ENCODE measurements at places on chromosomes 4 and X.
A peak's percentile ranks its signal among the peaks of the same experiment; 100 is the strongest.

GRCh38 chr4:124178449-124179021 is 534.0 kb downstream of the ANKRD50 start:
- no peak overlapping the region for H3K4me3 ChIP-seq
- DNase-seq, result no peak
- no peaks in the 10 kb centered on the region for H3K4me1 ChIP-seq
- H3K27ac ChIP-seq, result no peak overlapping the region

DNA sequence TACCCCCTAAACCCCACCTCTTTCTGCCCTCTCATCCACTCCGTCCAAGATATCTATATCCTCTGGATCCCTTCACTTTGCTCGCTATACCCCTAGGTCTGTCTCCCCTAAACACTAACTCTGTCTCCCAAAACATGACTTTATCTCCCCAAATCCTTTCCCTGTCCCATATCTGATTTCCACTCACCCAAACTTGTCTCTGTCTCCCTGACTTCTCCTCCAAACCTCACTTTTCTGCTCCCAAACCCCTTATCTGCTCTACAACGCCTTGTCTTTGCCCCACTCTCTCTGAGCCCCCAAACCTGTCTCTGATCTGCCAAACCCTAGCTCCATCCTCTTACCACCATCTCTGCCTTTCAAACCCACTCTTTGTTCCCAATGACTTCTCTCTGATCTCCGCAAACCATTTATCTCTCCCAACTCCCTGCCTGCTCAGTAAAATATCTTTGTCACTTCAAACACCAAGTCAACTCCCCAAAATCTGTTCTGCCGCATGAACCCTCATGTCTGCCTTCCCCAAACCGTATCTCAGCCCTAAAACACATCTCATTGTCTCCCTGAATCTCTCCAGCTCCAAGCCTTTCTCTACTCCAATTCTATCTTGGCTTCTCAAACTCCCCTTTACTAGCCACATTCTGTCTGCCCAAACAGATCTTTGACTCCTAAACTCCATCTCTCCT is 575 bp downstream of the GATA1 start:
- H3K36me3 ChIP-seq, result no peaks in the 10 kb centered on the region
- peaks cover 5% of the 10 kb centered on the region for H3K4me1 ChIP-seq
- H3K27ac ChIP-seq, result no peak overlapping the region
- H3K27me3 ChIP-seq, result peaks cover 26% of the 10 kb centered on the region

DNA sequence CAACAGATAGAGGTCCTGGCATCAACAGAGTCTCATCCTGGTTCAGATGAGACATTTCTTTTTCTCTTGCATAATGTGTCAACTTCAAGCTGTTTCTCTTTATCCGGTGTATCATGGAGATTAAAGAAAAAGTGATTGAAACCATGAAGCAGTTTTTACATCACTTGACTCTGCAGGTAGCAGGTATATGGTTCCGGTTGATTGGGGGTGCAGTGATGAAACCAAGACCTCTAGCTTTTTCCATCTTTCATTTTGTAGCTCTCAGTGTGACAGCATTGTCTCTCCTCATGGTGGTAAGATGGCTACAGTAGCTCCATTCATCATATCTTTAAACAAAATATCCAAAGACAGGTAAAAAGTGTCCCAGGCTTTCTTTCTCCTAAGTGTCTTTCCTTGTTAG is 2.4 kb upstream of the HOPX start:
- DNase-seq, result no peak
- no peak overlapping the region for H3K4me3 ChIP-seq
- peaks cover 21% of the 10 kb centered on the region for H3K27me3 ChIP-seq

GRCh38 chrX:49197543-49198087 is 2.4 kb downstream of the SYP start:
- H3K4me1 ChIP-seq, result peaks cover 22% of the 10 kb centered on the region
- no peaks in the 10 kb centered on the region for H3K27me3 ChIP-seq
- H3K36me3 ChIP-seq, result peaks cover 6% of the 10 kb centered on the region
- no peak overlapping the region for H3K4me3 ChIP-seq
- no peak for DNase-seq

DNA sequence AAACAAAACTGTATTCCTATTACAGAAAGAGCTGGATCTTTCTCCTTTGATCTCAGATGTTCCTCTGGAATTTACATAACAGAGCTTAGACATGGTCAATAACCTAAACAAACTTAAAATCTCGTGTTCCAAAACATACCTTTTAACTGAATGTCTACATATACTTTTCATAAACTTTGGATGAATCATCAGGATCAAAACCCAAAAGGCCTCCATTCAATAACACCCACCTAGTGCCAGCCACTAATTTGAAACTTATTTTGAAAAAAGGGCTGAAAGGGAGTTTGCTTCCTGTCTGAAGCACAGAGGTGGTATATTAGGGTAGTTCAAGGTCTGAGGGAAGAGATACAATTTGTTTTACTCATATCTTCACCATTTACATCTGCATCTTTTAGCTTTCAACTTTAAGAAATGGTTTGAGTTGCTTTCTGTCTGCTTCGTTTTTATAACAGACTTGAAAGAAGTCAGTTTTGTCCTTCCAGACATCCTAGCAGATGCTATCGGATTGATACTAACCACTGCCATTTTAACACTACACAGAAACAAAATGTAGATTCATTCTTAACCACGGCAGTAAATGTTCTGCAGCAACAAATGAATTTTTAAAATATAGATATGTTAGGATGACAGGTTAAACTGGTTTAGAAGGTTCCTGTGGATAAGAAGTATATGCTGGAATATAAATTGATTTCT is 242.8 kb upstream of the DKK2 start:
- no peaks in the 10 kb centered on the region for H3K4me1 ChIP-seq
- no peaks in the 10 kb centered on the region for H3K27me3 ChIP-seq
- H3K27ac ChIP-seq, result no peak overlapping the region
- DNase-seq, result no peak
- H3K36me3 ChIP-seq, result no peaks in the 10 kb centered on the region
- H3K4me3 ChIP-seq, result no peak overlapping the region

DNA sequence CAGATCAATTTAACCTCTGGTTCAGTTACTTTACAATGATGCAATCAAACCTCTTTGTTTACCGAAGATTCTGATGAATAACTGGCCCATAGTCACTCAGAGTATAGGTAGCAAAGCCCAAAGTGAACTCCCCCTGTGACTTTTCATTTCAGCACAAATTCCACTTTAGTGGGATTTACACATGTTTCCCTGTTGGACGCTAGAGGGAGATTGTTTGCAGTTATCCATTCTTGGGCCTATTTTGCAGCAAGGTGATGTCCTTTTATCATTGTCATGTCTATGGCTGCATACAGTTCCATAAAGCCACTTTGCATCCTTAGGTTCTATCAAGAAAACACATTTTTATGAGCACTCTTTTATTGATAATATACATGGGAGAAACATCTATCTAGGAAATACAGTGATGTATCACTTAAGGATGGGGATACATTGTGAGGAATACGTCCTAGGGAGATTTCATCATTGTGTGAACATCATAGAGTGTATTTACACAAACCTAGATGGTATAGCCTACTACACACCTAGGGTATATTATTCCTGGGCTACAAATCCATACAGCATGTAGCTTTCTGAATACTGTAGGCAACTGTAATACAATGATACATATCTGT is 14.5 kb upstream of the DKK2 start:
- H3K27me3 ChIP-seq, result no peaks in the 10 kb centered on the region
- no peak overlapping the region for H3K27ac ChIP-seq
- no peaks in the 10 kb centered on the region for H3K4me1 ChIP-seq
- H3K4me3 ChIP-seq, result no peak overlapping the region
- no peak for DNase-seq

- H3K27me3 ChIP-seq, result peaks cover 3% of the 10 kb centered on the region
- H3K36me3 ChIP-seq, result no peaks in the 10 kb centered on the region
- no peak for DNase-seq
- H3K4me3 ChIP-seq, result no peak overlapping the region
- H3K27ac ChIP-seq, result no peak overlapping the region
Observed at GRCh38 chr4:151304226-151304625, 21.2 kb downstream of the SH3D19 start.

- peaks cover 38% of the 10 kb centered on the region for H3K4me1 ChIP-seq
- H3K27me3 ChIP-seq, result no peaks in the 10 kb centered on the region
- peaks cover 5% of the 10 kb centered on the region for H3K36me3 ChIP-seq
Observed at GRCh38 chr4:78627046-78627965, 75.7 kb downstream of the ANXA3 start.

- no peaks in the 10 kb centered on the region for H3K36me3 ChIP-seq
- H3K4me3 ChIP-seq, result no peak overlapping the region
- H3K4me1 ChIP-seq, result no peaks in the 10 kb centered on the region
- H3K27ac ChIP-seq, result no peak overlapping the region
- DNase-seq, result no peak
- H3K27me3 ChIP-seq, result peaks cover 5% of the 10 kb centered on the region
Observed at GRCh38 chr4:14862891-14863290, 139.4 kb upstream of the CPEB2 start.

DNA sequence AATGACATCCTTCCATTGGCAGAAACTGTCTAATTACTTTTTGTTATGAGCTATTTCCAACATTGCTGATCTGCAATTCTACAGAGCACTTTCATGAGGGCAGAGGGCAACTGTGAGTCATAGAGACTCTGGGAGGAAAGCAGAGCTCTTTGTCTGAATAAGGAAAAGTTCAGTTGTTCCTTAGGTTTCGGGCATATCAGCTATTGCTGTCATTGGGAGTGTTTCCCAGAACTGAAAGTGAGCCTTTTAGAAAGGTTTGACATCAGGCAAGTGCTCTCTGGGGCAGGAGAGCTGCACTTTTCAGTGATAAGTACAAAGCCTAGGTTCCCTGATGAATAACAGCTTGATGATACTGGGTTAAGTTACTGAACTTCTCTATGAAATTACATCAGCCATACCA is 119.2 kb upstream of the EDNRA start:
- no peak overlapping the region for H3K27ac ChIP-seq
- DNase-seq, result no peak
- H3K36me3 ChIP-seq, result no peaks in the 10 kb centered on the region
- no peak overlapping the region for H3K4me3 ChIP-seq
- H3K27me3 ChIP-seq, result peaks cover 1% of the 10 kb centered on the region

DNA sequence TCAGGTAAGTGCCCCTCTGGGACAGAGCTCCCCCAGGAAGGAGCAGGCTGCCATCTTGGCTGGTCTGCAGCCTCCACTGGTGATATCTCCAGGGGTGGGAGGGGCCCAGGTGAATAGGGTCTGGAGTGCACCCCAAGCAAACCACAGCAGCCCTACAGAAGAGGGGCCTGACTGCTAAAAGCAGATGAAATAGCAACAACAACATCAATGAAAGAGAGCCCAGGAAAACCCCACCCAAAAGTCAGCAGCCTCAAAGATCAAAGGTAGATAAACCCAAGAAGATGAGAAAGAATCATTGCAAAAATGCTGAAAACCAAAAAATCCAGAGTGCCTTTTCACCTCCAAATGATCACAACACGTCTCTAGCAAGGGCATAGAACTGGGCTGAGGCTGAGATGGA is 92.5 kb upstream of the PAGE3 start:
- no peaks in the 10 kb centered on the region for H3K4me1 ChIP-seq
- H3K36me3 ChIP-seq, result no peaks in the 10 kb centered on the region
- H3K27ac ChIP-seq, result no peak overlapping the region
- H3K27me3 ChIP-seq, result peaks cover 3% of the 10 kb centered on the region
- no peak for DNase-seq
- H3K4me3 ChIP-seq, result no peak overlapping the region

DNA sequence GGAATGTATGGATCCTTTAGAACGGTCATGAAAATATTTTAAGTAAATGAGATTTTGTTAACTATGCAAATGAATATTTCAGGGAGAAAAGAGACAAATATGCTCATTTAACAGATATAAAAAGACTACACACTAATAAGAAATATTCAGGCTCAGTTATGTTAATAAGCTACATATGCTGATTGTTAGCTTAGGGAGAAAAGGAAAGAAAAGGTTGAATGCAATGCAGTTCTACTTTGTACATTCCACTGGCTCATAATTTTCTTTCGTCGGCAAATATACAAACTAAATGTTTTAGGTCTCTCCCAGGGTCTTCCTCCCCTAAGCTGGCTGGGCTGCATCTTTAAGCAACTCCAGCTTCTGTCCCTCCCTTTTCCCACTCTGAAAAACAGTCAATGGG is 2.7 kb upstream of the RTL3 start:
- H3K27ac ChIP-seq, result no peak overlapping the region
- no peak for DNase-seq
- no peak overlapping the region for H3K4me3 ChIP-seq
- H3K36me3 ChIP-seq, result no peaks in the 10 kb centered on the region

GRCh38 chr4:6011271-6011671 is 7.0 kb downstream of the C4orf50 start:
- no peak overlapping the region for H3K27ac ChIP-seq
- H3K36me3 ChIP-seq, result no peaks in the 10 kb centered on the region
- DNase-seq, result no peak

DNA sequence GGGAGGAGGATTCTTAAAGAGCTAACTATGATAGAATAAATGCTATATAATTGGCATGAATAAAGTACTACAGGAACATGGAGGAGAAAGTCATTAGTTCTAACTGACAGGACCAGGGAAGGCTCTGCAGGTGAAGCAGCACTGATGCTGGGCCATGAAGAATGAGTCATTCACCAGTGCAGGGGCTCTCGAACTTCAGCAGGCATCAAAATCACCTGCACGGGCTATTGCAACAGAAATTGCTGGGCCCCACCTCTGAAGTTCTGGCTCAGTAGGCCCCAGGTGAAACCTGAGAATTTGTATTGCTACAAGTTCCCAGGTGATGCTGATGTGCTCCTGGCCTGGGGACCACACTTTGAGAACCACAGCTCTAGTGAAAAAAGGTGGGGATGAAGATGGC is 33.7 kb downstream of the TMEM150C start:
- H3K4me3 ChIP-seq, result no peak overlapping the region
- H3K4me1 ChIP-seq, result no peaks in the 10 kb centered on the region
- H3K36me3 ChIP-seq, result no peaks in the 10 kb centered on the region
- no peak overlapping the region for H3K27ac ChIP-seq
- DNase-seq, result no peak
- H3K27me3 ChIP-seq, result peaks cover 3% of the 10 kb centered on the region

- H3K27me3 ChIP-seq, result no peaks in the 10 kb centered on the region
- peak overlapping the region; percentile 71 for H3K4me3 ChIP-seq
- peak overlapping the region; percentile 81 for H3K27ac ChIP-seq
- peaks cover 16% of the 10 kb centered on the region for H3K4me1 ChIP-seq
Observed at GRCh38 chr4:83582289-83582785, 46.4 kb downstream of the GPAT3 start.

GRCh38 chr4:184870718-184871117 is 45.0 kb upstream of the ACSL1 start:
- DNase-seq, result no peak
- no peak overlapping the region for H3K27ac ChIP-seq
- H3K36me3 ChIP-seq, result no peaks in the 10 kb centered on the region
- H3K4me3 ChIP-seq, result no peak overlapping the region
- peaks cover 3% of the 10 kb centered on the region for H3K4me1 ChIP-seq

- H3K36me3 ChIP-seq, result no peaks in the 10 kb centered on the region
- H3K27ac ChIP-seq, result peak overlapping the region; percentile 24
- peak; percentile 12 for DNase-seq
- H3K4me1 ChIP-seq, result peaks cover 18% of the 10 kb centered on the region
Observed at GRCh38 chr4:76950956-76951671, 1.6 kb downstream of the SEPTIN11 start.

- H3K4me3 ChIP-seq, result peak overlapping the region; percentile 89
- peaks cover 4% of the 10 kb centered on the region for H3K36me3 ChIP-seq
- peak overlapping the region; percentile 98 for H3K27ac ChIP-seq
- no peaks in the 10 kb centered on the region for H3K27me3 ChIP-seq
Observed at GRCh38 chrX:41086627-41086932, 1.3 kb downstream of the USP9X start.

All from memory B cell (primary cell).